ENCODE measurements at places on chromosomes 6 and 20. TPM values are rescaled to one million over a fixed set of nuclear protein-coding genes. Genes with fewer than 3 reads are reported as not detected.
A peak's percentile ranks its signal among the peaks of the same experiment; 100 is the strongest.

DNA sequence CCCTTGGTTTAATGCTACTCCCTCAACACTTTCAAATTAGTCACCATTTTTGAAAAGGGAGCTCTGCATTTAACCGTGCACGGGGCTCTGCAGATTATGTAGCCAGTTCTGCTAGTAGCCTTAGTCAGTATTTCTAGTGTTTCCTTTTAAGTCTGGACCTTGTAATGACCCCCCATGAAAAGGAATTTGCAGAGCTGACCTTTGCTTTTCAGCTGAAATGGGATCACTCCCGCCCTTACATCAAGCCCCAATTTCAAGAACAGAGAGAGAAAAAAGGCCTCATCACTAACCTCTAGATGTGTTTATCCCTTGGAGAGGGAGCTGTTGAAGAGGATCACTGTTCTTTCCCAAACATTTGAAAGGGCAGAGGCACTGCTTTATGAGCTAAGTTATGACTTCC, 490.7 kb upstream of the BTBD3 start:
- H3K4me1 ChIP-seq = peaks cover 3% of the 10 kb centered on the region
- no peak overlapping the region for H3K4me3 ChIP-seq
- H3K36me3 ChIP-seq = no peaks in the 10 kb centered on the region
- no peaks in the 10 kb centered on the region for H3K27me3 ChIP-seq
- DNase-seq = no peak

DNA sequence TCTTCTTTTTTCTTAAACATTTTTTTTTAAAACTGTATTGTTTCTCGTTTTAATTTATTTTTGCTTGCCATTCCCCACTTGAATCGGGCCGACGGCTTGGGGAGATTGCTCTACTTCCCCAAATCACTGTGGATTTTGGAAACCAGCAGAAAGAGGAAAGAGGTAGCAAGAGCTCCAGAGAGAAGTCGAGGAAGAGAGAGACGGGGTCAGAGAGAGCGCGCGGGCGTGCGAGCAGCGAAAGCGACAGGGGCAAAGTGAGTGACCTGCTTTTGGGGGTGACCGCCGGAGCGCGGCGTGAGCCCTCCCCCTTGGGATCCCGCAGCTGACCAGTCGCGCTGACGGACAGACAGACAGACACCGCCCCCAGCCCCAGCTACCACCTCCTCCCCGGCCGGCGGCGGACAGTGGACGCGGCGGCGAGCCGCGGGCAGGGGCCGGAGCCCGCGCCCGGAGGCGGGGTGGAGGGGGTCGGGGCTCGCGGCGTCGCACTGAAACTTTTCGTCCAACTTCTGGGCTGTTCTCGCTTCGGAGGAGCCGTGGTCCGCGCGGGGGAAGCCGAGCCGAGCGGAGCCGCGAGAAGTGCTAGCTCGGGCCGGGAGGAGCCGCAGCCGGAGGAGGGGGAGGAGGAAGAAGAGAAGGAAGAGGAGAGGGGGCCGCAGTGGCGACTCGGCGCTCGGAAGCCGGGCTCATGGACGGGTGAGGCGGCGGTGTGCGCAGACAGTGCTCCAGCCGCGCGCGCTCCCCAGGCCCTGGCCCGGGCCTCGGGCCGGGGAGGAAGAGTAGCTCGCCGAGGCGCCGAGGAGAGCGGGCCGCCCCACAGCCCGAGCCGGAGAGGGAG, 580 bp downstream of the VEGFA start:
- peak; percentile 58 for DNase-seq
- H3K4me3 ChIP-seq = peak overlapping the region; percentile 96
- H3K36me3 ChIP-seq = no peaks in the 10 kb centered on the region
- peaks cover 7% of the 10 kb centered on the region for H3K4me1 ChIP-seq
- peaks cover 15% of the 10 kb centered on the region for H3K27me3 ChIP-seq
- H3K27ac ChIP-seq = peak overlapping the region; percentile 52

DNA sequence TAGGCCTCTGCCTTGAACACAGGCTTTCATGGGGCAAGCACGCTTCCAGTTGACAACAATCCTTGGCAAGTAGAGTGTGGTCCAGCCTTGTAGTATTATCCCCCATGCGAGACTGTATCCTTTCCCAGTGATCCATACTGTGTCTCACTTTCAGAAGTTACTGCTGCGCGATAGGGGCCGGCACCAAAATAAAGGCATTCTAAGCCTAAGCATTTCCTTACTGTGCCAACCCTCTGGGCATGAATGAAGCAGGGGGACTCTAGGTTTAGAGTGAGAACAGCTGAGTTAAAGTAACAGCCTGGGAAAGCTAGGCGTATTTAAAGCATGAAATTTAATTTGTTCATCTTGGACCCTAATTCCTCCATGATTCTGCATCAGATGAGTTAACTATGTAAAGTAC, 39.4 kb downstream of the CD164 start:
- DNase-seq = no peak
- H3K4me3 ChIP-seq = no peak overlapping the region
- H3K36me3 ChIP-seq = no peaks in the 10 kb centered on the region
- no peaks in the 10 kb centered on the region for H3K4me1 ChIP-seq
- H3K27me3 ChIP-seq = peaks cover 2% of the 10 kb centered on the region

- H3K27me3 ChIP-seq = no peaks in the 10 kb centered on the region
- H3K27ac ChIP-seq = no peak overlapping the region
- H3K36me3 ChIP-seq = no peaks in the 10 kb centered on the region
- no peak overlapping the region for H3K4me3 ChIP-seq
- H3K4me1 ChIP-seq = no peaks in the 10 kb centered on the region
These were observed 319.1 kb upstream of the NT5E start for GRCh38 chr6:85130743-85131142.

DNA sequence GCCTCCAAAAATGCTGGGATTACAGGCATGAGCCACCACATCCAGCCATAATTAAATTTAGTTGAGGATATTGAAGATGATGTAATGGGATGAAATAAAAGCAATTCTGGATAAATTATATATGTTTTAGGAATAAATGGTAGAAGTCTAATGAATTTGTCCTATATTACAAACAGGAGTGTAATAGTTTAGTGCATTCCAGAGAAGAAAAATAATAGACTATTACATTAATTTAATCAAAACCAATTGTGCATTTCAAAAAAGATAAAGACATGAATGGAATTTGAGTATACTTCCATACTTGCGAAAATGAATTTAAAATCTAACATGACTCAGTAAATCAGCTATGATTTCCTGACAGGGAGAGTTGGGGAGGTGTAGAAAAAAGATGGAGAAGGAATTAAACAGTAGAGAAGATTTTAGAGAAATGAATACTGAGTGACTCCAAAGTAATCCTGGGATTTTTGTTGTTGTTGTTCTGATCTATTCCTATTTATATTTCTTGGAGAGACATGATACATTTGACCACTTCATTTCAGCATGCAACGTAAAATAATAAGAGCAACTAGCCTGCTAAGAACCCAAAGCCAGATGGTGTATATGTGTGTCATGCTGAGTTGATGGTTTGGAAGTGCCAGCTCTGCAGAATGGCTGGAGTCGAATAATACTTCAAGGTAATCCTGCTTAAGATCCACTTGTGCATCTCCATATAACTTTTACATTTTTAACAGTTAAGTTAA, 67.4 kb downstream of the AIG1 start:
- H3K4me3 ChIP-seq = no peak overlapping the region
- DNase-seq = no peak
- peaks cover 15% of the 10 kb centered on the region for H3K4me1 ChIP-seq
- no peak overlapping the region for H3K27ac ChIP-seq
- H3K27me3 ChIP-seq = no peaks in the 10 kb centered on the region

- DNase-seq = no peak
- no peaks in the 10 kb centered on the region for H3K36me3 ChIP-seq
- H3K27me3 ChIP-seq = peaks cover 2% of the 10 kb centered on the region
- no peak overlapping the region for H3K27ac ChIP-seq
- H3K4me3 ChIP-seq = no peak overlapping the region
- peaks cover 2% of the 10 kb centered on the region for H3K4me1 ChIP-seq
These were observed 7.5 kb upstream of the CD164 start for GRCh38 chr6:109389650-109390274.

DNA sequence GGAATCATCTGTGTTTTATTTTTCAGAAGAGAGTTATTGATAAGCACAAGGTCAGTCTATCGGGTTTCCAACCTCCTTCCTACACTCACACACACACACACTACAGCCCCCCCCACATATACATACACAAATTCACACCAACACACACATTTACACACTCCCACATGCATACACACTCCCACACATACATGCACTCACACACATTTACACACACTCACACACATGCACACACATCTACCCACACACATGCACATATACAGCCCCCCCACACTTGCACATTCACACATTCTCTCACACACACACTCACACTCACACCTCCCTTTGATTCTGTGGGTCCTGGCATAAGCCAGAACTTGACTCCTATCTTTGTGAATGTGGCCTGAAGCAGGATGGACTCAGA, 34.5 kb upstream of the PAX1 start:
- peaks cover 2% of the 10 kb centered on the region for H3K4me1 ChIP-seq
- no peaks in the 10 kb centered on the region for H3K36me3 ChIP-seq
- peaks cover 5% of the 10 kb centered on the region for H3K27me3 ChIP-seq

DNA sequence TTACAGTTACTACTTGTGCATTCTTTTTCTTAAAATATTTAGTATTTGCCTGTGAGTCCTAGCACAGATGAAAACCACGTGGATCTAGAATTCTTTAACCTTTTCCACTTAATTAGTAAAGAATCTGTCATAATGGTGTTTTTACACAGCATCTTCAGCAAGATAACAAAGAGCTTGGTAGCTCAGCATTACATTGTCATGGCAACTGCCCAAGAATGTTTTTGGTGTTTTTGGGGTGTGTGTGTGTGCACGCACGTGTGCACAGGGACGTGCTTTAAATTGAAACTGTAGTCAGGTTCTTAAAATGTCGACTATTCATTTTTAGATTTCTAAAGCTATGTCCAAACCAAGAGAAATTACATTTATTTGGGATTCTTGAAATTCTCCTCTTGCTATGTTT, 108.0 kb downstream of the FIG4 start:
- H3K27ac ChIP-seq = no peak overlapping the region
- H3K36me3 ChIP-seq = no peaks in the 10 kb centered on the region
- no peak for DNase-seq
- no peaks in the 10 kb centered on the region for H3K27me3 ChIP-seq
- no peaks in the 10 kb centered on the region for H3K4me1 ChIP-seq
- H3K4me3 ChIP-seq = no peak overlapping the region

- peaks cover 2% of the 10 kb centered on the region for H3K27me3 ChIP-seq
- H3K4me3 ChIP-seq = no peak overlapping the region
- H3K27ac ChIP-seq = no peak overlapping the region
These were observed 121.2 kb downstream of the GFRAL start for GRCh38 chr6:55448451-55448850.

- H3K36me3 ChIP-seq = no peaks in the 10 kb centered on the region
- no peaks in the 10 kb centered on the region for H3K27me3 ChIP-seq
- H3K27ac ChIP-seq = no peak overlapping the region
- H3K4me3 ChIP-seq = no peak overlapping the region
- no peaks in the 10 kb centered on the region for H3K4me1 ChIP-seq
These were observed 428.3 kb upstream of the ARID1B start for GRCh38 chr6:156348849-156349248.

GRCh38 chr20:1287306-1287705, 21.2 kb downstream of the SNPH start:
- no peak overlapping the region for H3K27ac ChIP-seq
- H3K36me3 ChIP-seq = no peaks in the 10 kb centered on the region
- H3K4me3 ChIP-seq = no peak overlapping the region
- DNase-seq = no peak
- H3K27me3 ChIP-seq = peaks cover 2% of the 10 kb centered on the region

- H3K27me3 ChIP-seq = peaks cover 22% of the 10 kb centered on the region
- H3K4me1 ChIP-seq = peaks cover 12% of the 10 kb centered on the region
- H3K27ac ChIP-seq = no peak within 1 kb of the TSS
- peak; percentile 64 for DNase-seq
These were observed at the start of gene RNF39 for GRCh38 chr6:30075094-30075789. Gene RNF39, minus strand, starts transcription at chr6:30075769. Its CDS starts 184 bp downstream, at chr6:30075585.

- peaks cover 4% of the 10 kb centered on the region for H3K36me3 ChIP-seq
- no peaks in the 10 kb centered on the region for H3K27me3 ChIP-seq
- DNase-seq = peak; percentile 30
- no peak overlapping the region for H3K27ac ChIP-seq
- peaks cover 26% of the 10 kb centered on the region for H3K4me1 ChIP-seq
These were observed 29.1 kb downstream of the STK35 start for GRCh38 chr20:2130683-2131082.

DNA sequence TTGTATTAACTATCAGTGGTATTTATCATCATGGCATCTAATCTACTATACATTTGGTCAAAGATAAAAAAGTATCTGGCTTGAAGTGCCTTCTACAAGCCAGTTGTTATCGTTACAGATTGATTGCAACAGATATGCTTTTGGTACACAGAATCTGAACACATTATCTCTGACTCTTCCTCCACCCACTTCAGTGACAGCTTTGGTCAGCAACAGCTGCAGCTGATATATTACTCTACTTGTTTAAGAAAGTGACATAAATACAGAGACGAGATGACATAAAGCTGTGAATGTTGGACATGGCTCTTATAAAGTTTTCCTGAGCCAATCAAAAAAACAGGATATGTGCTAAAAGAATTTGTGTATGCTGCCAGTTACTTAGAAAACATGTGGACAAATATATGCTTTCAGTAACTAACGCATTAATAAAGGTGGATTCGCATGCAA, 77.6 kb downstream of the HIVEP2 start:
- peaks cover 12% of the 10 kb centered on the region for H3K4me1 ChIP-seq
- no peak for DNase-seq
- no peak overlapping the region for H3K4me3 ChIP-seq
- no peaks in the 10 kb centered on the region for H3K36me3 ChIP-seq
- H3K27ac ChIP-seq = no peak overlapping the region

DNA sequence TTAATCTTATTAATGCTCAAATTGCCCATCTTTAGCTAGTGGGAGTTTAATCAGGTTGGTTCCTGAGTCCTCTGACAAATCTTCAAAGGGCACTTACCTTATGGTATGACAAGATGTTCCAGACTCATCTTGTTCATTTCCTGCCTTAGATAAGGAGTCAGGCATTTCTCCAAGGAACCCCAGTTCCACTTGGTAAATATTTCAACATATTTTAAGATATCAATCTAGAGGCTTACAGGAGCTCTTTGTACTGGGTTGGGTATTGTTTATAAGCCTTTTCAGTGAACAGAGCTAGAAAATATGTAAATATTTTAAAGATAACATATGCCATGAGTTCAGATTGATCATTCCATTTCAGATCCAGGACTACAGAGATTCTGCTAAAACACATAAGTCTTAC, 159.8 kb downstream of the RCAN2 start:
- peaks cover 6% of the 10 kb centered on the region for H3K36me3 ChIP-seq
- no peak for DNase-seq
- no peak overlapping the region for H3K4me3 ChIP-seq
- no peak overlapping the region for H3K27ac ChIP-seq

DNA sequence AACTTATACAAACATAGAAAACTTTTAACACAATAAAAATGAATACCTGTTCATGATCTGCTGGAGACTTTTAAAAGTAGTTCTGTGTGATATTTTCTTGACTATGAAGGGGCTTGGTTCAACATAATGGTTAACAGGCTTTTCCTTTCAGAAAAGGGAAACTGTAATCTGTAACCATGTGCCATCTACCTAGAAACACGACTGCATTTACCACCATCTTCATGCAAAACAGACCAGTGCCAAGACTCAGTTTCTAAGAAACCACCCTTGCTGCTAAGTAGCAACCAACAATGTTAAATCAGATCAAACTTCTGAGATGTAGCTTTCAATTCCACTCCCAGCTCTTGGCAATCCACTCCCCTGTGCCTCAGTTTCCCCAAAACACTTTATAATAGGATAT, 15.7 kb downstream of the STAU1 start:
- H3K27ac ChIP-seq = no peak overlapping the region
- no peak for DNase-seq
- no peaks in the 10 kb centered on the region for H3K36me3 ChIP-seq
- H3K4me1 ChIP-seq = peaks cover 10% of the 10 kb centered on the region

BCL2L1 gene
- 136 TPM for total RNA-seq

CRIP3 gene
- total RNA-seq = 0.69 TPM

EYA2 gene
- total RNA-seq = 94.1 TPM

DNAH8 gene
- total RNA-seq = not detected

CALHM6 gene
- total RNA-seq = not detected

PRR18 gene
- total RNA-seq = not detected

KIF25 gene
- total RNA-seq = not detected

NEURL2 gene
- 3.5 TPM for total RNA-seq

TSPYL1 gene
- 63.3 TPM for total RNA-seq
